Activated B cell treated with CpG ODN at 0.5 μM for 24 hours (primary cell): ENCODE measurements at places on chromosomes 1 and 21. TPM values are rescaled to one million over a fixed set of nuclear protein-coding genes. Genes with fewer than 3 reads are reported as not detected.

Gene SIK1
- 20.2 and 20.4 TPM in 2 replicates for total RNA-seq

- H3K4me1 ChIP-seq: peaks cover 33% of the 10 kb centered on the region
- H3K27me3 ChIP-seq: no peaks in the 10 kb centered on the region
- H3K36me3 ChIP-seq: no peaks in the 10 kb centered on the region
- no peak for DNase-seq
- no peak overlapping the region for H3K27ac ChIP-seq
- H3K4me3 ChIP-seq: no peak overlapping the region
Measured at GRCh38 chr1:108071601-108072000, 106.6 kb upstream of the VAV3 start.

- H3K4me1 ChIP-seq: no peaks in the 10 kb centered on the region
- DNase-seq: no peak
- no peaks in the 10 kb centered on the region for H3K27me3 ChIP-seq
- no peak overlapping the region for H3K27ac ChIP-seq
- H3K4me3 ChIP-seq: no peak overlapping the region
- H3K36me3 ChIP-seq: no peaks in the 10 kb centered on the region
Measured at GRCh38 chr1:79519084-79519760, 512.7 kb upstream of the ADGRL4 start.

DNA sequence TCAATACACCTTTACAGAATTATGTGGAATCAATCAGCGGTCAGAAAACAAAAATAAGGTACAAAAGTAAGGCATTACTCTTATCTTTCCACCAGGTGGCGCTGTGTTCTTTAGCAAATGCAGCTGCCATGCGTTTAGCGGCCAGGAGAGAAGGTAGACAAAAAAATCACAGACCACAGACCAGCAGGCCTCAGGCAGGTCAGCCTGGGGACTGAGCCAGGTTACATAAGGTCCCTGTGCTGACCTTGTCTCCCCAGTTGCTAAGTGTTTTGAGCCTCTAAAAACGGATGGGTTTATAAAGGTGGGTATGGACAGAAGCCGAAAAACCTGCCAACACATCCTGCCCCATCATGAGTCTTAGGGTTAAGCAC, 2.8 kb downstream of the RGS16 start:
- H3K4me1 ChIP-seq: no peaks in the 10 kb centered on the region
- no peaks in the 10 kb centered on the region for H3K27me3 ChIP-seq
- peaks cover 9% of the 10 kb centered on the region for H3K36me3 ChIP-seq

- no peaks in the 10 kb centered on the region for H3K36me3 ChIP-seq
- peak overlapping the region; percentile 55 for H3K4me3 ChIP-seq
- H3K27ac ChIP-seq: peak overlapping the region; percentile 57
- no peak for DNase-seq
- H3K4me1 ChIP-seq: peaks cover 17% of the 10 kb centered on the region
Measured at GRCh38 chr1:174110053-174110452, 49.3 kb upstream of the RABGAP1L start.

DNA sequence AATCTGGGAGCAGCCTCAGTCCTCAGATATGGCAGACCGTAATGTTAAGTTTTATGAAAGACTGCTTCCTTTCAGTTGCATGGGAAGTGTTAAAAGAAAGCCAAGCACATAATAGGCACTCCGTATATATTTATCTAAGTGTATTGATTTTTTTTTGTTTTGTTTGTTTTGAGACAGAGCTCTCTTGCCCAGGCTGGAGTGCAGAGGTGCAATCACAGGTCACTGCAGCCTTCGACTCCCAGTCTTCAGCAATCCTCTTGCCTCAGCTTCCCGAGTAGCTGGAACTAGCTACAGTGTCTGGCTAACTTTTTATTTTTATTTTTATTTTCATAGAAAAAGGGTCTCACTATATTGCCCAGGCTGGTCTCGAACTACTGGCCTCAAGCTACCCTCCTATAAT, 341.8 kb downstream of the USH2A start:
- no peak for DNase-seq
- H3K27ac ChIP-seq: no peak overlapping the region
- no peak overlapping the region for H3K4me3 ChIP-seq
- H3K4me1 ChIP-seq: no peaks in the 10 kb centered on the region
